Hematopoietic multipotent progenitor cell treated with erythropoietin and hydrocortisone succinate and interleukin-3 and kit ligand, for 15 days (in vitro differentiated cells): ENCODE measurements at places on chromosomes 16 and 17.

- no peak for DNase-seq
Measured at GRCh38 chr17:74446551-74447500, 14.9 kb downstream of the GPRC5C start.

DNA sequence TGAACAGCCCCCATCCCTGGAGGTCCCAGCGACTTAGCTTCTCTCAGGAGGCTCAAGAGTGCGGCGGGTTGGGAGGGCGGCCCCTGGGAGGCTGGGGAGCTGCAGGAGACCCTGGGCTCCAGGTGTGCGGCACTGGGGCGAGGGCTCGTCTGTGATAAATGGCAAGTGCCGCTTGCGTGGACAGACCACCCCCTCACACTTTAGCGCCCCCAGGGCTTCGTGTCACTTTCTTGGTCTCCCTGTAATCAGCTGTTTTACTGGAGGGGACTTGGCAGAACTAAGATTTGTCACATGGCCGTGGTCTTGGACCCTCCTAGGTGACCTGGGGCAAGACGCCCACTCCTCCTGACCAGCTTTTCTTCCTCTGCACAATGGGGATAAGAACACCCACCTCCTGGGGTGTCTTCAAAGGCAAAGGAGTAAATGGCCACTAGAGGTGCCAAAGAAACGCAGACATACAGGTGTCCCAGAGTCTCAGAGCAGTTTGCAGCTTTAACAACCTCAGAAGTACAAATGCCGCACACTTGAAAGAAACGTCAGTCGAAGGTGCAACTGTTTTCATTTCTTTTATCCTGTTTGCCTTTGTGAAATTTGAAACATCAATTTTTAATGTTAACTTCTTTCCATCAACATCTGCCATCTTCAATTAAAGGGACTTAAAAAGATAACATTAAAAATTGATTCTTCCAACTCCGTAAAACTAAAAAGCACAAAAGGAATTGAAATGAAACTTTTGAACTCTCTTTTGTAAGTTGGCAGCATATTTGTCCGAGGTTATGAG lies 946 bp downstream of the OSGIN1 start:
- DNase-seq: peak; percentile 29

DNA sequence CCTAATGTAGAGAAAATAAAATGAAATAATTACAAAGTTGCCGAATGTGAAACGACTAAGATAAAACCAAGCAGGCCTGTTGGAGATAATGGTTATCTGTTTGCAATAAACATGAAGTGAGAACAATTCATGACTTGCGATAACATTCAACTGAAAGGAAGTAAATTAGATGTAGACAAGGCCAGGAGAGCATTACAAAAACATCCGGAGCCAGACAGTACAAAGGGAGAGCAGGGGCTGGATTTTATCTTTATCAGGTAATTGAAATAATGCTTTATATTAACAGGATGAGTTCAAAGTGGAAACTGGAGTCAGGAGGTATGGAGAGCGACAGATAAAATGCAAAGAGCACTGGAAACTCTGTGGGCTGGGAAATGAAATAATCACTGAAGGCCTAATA lies 265.6 kb upstream of the GOT2 start:
- no peak for DNase-seq

DNA sequence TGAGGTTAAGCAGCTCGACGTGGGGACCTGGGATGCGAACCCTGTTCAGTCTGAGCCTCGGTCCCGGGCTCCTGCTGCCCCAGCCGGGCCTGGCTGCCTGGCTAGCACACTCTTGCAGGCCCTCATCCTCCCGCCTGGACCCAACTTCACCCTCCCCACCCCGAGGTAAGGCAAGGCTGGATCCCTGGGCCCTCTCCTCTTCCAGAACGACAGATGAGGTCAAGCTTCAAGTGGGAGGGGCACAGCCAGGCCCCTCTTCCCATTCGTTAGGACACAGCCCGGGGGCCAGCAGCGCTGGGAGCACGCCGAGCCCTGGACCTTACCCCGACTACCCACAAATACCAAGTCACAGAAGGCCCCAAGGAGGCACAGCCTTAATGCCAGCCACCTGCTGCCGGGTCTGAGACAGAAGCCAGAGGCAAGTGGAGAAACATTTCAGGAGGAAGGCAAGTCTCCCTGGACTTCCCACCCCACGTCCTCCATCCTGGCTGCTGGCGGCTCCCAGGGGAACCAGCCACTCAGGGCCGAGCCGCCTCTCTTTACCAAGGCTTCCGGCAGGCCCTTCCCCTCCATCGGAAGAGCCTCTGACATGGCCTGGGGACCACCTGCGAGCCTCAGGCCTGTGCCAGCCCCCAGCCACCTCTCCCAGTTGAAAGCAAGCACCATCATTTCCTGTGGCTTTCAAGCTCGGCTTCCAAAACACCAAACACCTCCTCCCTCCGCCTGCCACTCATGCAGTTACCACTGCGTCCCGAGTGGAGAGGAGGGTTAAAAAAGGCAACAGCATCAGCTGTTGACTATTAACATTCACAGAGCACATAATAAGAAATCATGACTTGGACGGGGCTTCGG lies 59.9 kb downstream of the RPH3AL start:
- DNase-seq: no peak

- no peak for DNase-seq
Measured at GRCh38 chr17:50027172-50027880, 28.6 kb upstream of the ITGA3 start.

DNA sequence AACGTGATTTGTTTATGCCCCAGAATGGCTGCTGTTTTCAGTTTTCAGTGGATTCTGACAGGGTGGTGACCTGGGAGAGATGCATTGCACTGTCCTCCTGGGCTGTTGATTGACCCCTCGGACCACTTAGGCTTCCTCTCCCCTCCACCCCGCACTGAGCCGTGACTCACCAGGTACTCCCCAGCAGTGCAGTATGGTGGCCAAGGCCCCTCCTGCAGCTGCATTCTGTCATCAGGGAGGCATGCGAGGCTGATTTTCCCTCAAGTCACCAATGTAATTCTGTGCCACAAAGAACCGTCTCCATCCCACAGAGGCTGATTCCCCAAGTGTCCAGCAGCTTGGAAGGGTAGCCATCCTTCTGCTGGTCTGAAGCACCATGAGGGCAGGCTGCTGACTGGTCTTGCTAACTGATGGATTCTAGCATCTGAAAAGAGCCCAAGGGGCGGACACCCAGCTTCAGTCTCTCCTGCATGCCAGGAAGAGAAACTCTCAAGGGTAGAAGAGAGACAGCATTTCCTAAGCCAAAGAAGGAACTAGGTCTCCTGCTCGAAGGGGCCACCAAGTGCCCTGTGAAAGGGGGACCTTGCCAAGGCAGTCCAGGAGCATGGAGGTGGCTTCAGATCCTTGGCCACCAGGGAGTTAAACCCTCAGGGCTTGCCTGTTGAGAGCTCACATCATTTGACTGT lies 148.1 kb downstream of the SOCS1 start:
- DNase-seq: no peak
